ENCODE measurements at places on chromosomes 11 and 22.
A peak's percentile ranks its signal among the peaks of the same experiment; 100 is the strongest.

- peak; percentile 98 for DNase-seq
Measured at GRCh38 chr11:85627998-85628770, at the start of gene TMEM126B. Gene TMEM126B, plus strand, starts transcription at chr11:85628593. Its CDS starts 15 bp downstream, at chr11:85628608.

GRCh38 chr11:34490304-34490703, 23.3 kb downstream of the ELF5 start:
- no peak for DNase-seq

DNA sequence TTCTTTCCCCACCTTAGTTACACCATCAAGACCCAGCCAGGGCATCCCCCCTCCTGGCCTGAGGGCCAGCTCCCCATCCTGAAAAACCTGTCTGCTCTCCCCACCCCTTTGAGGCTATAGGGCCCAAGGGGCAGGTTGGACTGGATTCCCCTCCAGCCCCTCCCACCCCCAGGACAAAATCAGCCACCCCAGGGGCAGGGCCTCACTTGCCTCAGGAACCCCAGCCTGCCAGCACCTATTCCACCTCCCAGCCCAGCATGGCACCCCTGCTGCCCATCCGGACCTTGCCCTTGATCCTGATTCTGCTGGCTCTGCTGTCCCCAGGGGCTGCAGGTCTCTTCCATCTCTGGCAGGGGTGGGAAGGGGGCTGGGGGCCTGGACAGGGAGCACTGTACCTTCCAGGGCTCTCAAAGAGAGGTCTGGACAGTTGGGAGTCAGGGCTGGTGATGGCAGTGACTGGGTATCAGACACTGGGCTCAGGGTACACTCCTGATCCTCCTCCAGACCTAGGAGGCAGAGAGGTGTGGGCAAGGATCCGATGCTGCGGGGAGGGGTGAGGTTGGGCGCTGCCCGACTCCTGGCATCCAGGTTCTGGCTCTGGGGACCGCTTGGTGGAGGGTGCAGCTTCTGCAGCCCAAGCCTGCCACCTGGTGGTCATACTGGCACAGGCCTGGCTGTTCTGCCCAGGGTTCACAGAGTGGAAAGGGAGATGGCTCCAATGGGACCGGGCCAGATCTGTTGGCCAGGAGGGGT, at the start of gene UPK2:
TSS of gene UPK2 (plus strand) at position 205 of the 753 bp plus-strand sequence. CDS start at position 258, 53 bp downstream.
- peak; percentile 91 for DNase-seq

DNA sequence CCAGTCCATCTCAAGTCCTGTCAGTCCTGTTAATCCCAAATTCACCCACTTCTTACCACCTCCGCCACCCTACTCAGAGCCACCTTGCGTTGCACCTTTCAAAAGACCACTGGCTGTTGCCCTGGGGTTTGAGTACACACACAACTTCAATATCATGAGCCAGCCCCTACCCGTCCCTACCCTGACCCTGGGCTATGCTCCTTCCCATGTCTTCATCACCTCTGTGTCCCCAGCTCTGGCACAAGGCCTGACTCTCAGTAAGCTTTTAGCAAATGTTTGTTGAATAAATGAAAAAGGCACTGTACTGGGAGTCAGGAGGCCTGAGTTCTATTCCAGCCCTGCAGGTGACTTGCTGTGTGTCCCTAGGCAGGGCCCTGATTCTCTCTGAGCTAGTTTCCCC, 26.5 kb downstream of the OTOG start:
- DNase-seq = no peak

DNA sequence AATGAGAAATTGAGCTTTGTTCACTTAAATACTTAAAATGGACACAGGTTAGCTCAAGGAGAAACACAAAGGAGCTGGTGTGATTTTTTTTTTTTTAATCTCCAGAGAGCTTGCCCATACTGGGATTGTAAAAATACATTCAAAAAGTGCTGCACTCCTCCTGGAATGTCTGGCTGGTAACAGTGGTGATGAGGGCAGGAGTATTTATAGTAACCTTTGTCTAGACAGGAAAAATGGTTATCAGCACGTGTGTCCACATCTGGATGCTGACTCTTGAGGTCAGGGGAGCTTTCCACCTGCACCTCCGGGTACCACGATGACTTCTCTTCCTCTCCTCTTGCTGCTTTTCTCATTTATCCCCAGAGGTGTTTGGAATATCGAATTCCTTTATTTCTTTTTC, 30.1 kb downstream of the EXT2 start:
- DNase-seq = no peak

DNA sequence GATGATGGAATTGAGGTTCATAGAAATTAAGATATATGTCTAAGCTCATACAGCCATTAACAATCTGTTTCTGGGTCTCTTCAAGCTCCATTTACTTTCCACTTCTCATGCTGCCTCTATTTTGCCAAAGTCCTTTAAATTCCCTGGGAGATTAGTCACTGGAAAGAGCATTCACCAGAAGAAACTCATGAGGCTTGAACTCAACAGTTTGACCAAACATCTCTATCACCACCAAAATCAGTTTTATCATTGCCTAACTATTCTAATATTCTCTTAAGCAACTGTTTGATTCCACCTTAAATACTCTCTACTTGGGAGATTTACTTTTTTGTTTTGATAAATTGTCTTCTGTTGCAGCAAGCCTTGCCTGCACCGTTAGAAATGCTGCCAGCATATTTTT, 881.3 kb downstream of the KCNA4 start:
- DNase-seq = no peak

GRCh38 chr11:16946477-16947282, 67.5 kb downstream of the PLEKHA7 start:
- DNase-seq = no peak

GRCh38 chr11:37718431-37718999, 1120.5 kb upstream of the RAG2 start:
- no peak for DNase-seq

- peak; percentile 3 for DNase-seq
Measured at GRCh38 chr11:134652586-134653255, 240.7 kb upstream of the B3GAT1 start.

DNA sequence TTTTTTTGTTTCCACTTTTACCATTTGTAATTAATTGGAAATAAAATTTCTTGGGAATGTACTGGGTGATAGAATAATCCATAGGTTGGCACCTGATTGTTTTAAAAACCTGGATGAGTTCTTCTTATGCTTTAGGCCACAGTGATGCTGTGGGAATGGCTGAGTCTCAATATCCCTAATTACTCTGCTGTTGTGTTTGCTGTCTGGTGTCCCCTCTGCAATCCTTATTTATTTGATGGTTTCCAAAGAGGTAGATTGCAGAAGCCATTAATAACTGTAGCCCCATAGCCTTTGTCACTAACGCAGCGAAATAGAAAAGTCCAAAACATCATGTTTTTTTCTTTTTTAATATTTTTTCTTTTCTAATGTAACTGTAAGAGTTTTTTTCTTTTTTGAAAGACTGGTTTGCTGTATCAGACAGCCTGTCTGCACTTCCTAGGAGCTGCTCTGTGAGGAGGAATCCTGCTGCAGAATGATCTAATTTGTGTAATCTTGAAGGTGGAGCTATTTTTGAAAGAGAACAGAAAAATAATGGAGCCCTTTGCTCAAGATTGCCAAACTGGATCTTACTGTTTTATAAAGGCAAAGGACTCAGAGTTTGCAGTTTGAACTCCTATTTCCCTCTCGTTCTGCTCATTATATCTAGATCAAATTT, 14.9 kb downstream of the PACS1 start:
- DNase-seq = no peak

DNA sequence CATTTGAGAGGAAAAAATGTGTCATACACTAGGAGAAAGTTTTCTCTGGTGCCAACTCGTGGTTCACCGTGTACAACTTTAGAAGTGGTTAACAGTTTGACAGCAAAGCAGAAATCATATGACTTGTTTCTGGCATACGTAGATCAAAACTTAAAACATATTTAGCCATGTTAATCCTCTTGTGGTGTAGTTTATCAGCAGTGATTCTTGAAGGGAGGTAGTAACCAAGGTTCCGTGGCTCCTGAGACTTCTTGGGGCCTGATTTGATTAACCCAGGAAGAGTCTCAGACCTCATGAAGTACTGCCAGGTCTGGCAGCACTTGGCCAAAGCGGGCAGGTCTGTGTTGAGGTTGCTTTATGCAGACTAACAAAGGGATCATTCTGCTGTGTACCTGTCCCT, 40.5 kb downstream of the SREBF2 start:
- DNase-seq = no peak

- no peak for DNase-seq
Measured at GRCh38 chr22:44202261-44202789, 21.6 kb downstream of the PARVG start.

GRCh38 chr11:107705027-107705426, 6.8 kb downstream of the SLN start:
- no peak for DNase-seq

DNA sequence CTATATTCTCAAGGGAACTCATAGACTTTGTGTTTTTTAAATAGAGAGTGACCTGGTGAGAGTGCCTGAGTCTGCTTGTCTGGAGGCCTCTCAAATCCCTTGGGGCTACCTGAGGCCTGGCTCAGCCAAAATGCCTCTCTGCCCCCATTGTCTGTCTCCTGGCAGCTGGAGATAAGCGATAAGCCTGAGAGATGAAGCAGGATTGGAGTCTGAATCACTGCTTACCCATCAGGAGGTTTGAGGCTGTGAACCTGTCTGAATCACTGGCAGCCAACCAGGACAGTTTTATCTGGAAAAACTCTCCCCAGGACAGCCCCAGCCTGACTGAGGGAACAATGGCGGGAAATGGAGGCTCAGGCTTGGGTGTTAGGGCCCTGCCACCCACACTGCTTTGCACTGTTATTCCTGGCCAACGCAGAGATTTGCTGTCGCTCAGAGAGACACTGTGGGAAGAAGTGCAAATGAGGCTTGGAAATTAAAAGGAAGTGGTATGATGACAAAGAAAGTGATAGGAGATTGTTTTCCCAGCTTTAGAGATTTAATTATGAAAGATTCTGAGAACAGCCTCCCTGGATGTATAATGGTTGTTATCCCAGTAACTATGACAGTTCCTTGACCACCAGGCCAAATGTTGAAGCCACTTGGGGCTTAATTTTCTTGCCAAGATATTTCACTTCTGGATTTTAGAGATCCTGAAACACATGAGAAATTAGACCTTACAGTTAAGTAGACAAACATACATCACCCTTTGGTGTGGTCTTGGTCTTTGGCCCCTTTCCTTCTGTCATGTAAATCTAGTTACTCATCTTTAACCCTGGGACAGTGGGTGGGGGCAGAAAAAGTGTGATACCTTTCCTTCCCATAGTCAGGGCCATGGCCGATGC, 102.1 kb downstream of the RASSF10 start:
- no peak for DNase-seq

- DNase-seq = no peak
Measured at GRCh38 chr22:32932176-32932575, 126.0 kb downstream of the SYN3 start.

- no peak for DNase-seq
Measured at GRCh38 chr22:28547132-28547842, 132.4 kb downstream of the TTC28 start.

- DNase-seq = no peak
Measured at GRCh38 chr22:29750559-29751538, 16.0 kb downstream of the ZMAT5 start.

GRCh38 chr11:84837402-84838069, 789.6 kb downstream of the DLG2 start:
- no peak for DNase-seq

GRCh38 chr22:49824936-49825335, 2.7 kb downstream of the BRD1 start:
- DNase-seq = no peak

GRCh38 chr22:49881856-49882255, 28.2 kb downstream of the ZBED4 start:
- no peak for DNase-seq

- DNase-seq = no peak
Measured at GRCh38 chr11:33457948-33458347, 200.8 kb downstream of the HIPK3 start.

DNA sequence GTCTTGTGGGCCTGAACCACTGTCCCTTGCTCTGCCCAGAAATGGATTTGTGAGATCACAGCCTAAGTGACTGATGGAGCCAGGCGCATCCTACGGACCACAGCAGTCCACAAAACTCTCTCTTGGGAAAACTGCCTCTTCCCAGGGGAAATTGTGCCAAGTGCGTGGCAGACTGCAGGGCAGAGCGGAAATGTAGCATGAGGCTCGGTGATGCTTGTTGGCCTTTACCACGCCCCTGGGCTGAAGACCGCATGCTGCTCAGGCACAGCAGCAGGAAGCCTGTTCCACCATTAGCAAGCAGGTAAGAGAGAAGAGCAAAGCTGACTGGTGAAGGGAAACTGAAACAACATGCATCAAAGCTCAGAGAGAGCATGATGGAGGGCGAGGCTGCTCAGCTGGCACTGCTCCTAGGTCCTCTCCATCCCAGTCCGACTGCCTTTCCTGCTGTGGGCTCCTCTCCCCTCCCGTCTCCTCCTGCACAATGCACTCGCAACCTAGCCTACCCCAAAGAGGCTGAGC, 26.5 kb upstream of the SCARF2 start:
- DNase-seq = no peak

- no peak for DNase-seq
Measured at GRCh38 chr22:28989484-28989883, 72.1 kb downstream of the C22orf31 start.

- DNase-seq = no peak
Measured at GRCh38 chr11:75204012-75204674, 36.4 kb upstream of the TPBGL start.

DNA sequence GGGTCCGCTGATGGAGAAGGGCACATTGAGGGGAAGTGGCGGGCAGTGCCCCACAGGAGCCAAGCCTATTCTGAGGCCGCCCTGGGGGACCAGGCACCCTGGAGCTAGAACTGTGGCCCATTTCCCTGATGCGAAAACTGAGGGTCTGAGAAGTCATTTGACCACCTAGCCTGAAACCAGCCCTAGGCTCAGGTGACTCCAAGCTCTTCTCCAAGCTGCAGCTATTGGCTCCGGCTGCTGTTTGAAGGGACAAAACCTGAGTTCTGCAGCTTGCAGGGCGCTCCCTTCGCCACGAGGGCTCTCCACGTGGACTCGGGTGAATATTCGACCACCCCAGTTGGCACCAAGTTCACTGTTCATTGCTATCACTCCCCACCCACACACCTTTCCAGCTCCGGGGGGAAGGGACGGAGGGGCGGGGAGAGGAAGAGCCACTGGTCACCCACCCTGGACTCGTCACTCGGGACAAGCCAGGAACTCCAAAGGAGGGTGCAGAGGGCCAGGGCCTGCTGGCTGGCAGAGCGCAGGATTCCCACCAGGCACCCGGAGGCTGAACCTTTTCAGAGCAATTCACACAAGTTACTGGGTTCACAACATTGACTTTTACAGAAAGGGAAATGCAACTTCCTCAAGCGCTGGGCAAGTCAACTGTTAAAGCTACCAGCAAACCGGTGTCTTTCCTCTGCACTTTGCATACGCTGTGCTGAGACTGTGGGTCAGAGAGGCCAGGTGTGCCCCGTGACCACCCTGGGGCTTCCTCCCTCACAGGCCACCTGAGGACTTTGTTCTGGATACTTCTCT, 1.1 kb upstream of the RAC2 start:
- peak; percentile 37 for DNase-seq
